ENCODE measurements at places on chromosomes 5 and 9.

DNA sequence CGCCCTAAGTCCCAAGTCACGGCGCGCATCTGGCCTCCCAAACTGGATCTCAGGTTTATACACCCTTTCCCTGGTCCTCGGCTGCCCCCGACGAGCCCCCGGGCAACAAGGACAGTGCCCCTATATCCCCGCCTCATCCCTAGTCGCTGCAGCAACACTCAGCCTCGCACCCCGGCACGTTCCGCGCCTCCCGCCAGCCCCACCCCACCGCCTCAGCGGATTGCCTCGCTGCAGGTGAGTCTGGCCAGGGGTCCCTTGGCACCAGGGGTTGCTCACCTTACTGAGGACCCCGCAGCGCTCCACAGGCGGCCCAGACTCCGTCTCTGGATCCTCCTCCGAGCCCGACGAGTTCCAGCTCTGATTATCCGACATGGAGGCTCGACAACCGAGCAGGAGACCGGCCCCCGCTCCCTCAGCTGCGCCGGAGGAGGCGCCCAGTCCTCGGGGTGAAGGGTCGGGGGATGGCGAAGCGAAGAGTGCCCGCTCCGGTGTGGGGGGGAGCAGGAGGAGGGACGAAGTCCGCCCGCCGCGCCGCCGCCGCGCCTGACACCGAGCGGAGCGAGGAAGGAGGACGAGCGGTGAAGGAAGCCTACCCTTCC lies 494 bp downstream of the CERT1 start:
- DNase-seq: peak; percentile 68

DNA sequence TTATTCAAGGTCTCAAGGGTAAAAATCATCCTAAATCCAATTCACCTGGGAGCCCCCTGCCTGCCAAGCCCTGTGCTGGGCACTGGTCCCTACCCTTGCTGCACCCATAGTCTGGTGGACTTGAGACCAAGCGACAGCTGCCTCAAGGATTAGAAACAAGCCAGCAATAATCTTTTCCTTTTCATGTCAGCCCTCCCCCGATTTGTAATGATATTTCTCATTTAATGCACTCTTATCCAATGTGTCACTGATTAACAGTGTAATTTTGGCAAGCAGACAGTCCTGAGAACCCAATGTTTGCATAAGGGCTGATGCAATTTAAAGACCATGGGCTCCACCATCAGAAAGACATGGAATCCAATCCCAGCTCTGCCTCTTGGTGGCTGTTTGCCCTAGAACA lies 108.9 kb downstream of the ACTL7B start:
- no peak for DNase-seq

DNA sequence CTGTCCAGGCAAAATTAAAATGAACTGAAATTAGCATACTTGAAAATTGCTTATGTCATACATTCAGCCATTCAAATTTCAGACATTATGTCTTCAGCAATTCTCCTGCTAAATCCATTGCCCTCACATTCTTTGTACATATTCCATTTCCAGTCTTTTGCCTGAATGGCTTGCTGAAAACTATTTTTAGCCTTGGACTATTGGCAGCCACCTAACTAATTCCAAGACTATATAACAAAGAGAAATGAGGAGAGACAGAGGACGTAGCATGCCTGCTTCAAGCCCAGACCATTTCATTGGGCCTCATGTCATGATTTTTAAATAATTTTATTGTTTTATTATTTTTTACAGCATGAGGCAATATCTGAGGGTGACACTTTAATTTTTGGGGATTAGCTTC lies 100.3 kb downstream of the MRPS30 start:
- DNase-seq: no peak

DNA sequence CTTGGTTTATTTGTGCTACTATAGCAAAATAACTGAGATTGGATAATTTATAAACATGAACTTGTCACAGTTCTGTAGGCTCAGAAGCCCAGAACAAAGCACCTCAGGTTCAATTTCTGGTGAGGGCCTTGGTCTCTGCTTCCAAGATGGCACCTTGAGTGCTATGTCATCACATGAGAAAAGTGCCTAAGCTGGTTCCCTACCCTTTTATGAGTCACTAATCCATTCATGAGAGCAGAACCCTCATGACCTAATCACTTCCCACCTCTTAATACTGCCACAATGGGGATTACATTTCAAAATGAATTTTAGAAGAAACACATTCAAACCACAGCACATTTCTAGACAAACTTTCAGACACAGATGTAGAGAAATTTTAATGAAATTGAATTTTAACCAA lies 98.2 kb upstream of the PRSS3 start:
- no peak for DNase-seq

- DNase-seq: no peak
These were observed 524.8 kb downstream of the RAB3C start for GRCh38 chr5:59107692-59108091.

DNA sequence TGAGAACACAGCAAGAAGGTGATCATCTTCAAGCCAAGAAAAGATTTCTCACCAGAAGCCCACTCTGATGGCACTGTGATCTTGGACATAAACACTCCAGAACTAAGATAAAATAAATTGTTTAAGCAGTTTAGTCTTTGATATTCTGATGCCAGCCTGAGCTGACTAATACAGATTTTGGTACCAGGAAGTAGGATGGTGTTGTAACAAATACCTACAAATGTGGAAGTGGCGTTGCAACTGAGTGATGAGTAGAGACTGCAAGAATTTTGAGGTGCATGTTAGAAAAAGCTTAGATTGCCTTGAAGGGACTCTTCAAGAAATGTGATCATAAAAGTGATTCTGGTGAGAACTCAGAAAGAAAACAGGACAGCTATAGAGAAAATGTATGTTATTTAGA lies 592.4 kb upstream of the DAB2 start:
- DNase-seq: no peak

GRCh38 chr5:37971483-37972024 lies 131.7 kb upstream of the GDNF start:
- no peak for DNase-seq

DNA sequence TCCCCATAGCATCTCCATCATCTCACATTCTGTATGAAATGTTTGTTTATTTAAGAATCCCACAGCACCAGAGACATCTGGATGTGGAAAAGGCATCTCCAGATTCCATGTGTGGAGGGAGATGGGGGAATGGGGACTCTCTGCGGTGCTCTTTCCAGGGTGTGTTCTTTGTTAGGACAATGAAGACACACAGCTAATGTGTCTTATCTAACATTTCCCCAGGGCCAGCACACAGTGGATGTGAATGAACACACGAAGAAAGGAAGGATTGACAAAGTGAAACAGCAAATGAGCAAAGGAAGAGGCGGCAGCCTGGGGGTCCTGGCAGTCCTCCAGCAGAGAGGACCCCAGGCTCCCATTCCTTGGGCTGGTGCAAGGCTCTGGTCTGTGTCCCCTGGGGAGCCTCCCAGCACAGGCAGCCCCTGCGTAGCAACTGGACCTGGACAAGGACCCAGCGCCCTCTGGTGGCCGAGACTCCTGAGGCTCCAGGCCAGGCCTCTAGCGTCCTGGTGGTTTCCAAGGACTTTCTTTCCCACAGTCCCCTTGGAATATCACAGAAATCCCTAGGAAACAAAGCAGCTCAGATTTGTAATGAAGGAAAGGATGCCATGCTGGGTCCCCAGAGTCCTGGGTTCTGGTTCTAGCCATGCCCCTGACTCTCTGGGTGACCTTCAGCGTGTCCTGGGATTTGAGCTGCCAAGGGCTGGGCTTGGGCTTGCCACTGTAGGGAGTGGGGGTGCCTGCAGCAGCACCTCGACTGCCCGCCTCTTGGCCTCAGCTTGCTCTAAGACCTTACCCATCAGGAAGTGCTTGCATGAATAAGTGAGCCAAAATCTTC lies 3.5 kb upstream of the PDLIM7 start:
- peak; percentile 93 for DNase-seq

GRCh38 chr5:169838688-169839087 lies 141.6 kb downstream of the INSYN2B start:
- no peak for DNase-seq

Measured in ovary (tissue), 10 donors.